ENCODE measurements at places on chromosomes 13 and 19.
A peak's percentile ranks its signal among the peaks of the same experiment; 100 is the strongest.

- peak; percentile 9 for DNase-seq
Measured at GRCh38 chr19:36215276-36216123, 594 bp downstream of the ZNF146 start.

DNA sequence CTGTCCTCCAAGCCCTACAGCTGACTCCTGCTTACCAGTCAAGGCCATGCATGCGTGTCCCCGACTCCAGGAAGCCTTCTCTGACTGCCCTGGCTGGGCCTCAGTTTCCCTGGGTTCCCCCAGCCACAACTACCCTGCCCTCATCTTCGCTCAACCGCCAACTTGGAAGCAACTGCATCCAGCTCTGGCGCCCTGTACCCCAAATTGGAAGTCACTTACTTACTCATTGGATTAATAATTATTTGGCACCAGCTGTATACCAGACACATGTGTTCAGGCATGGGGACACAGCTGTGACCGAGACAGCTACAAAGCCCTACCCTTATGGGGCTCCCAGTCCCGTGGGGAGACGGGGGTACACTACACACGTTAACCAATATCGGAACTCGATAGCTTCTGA is 10.9 kb upstream of the SEMA6B start:
- no peak for DNase-seq

GRCh38 chr19:46839752-46840497 is 10.7 kb downstream of the AP2S1 start:
- no peak for DNase-seq

DNA sequence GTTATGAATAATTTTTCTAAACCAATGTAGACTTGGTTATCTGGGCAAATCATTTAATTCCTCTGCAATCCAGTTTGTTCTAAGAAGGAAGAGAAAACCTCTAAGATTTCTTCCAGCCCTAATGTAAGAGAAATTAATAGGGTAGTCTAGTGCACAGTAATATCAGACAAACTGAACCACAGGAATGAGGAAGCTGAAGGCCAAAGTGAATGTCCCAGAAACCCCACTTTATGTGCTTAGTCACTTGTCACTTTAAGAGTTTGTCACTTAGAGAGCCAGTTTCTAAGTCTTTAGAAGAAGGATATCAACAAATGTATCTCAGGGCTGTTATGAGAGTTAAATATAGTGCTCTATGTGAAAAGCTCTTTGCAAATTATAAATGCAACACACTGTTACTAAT is 750.6 kb downstream of the DIAPH3 start:
- no peak for DNase-seq

DNA sequence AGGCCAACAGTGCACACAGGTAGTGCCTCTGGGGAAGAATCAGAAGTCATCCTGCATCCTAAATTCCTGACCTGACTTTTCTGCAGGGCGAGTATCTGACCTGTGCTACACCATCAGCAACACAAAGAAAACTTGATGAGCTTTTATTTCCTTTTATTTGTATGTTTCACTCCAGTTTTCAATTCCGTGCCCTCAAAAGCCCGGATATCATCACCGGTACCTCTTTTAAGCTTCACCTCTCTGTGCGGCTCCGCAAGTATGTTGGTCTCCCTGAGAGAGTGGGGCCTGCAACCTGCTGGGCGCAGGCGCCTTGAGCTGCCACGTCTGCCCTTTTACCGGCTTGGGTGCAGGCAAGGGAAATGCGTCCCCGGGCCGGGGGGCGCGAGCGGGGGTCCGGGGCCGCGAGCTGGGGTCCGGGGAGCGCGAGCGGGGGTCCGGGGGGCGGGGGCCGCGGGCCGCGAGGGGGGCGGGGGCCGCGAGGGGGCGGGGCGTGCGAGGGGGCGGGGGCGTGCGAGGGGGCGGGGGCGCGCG is 4.3 kb upstream of the DUXA start:
- peak; percentile 51 for DNase-seq

- peak; percentile 68 for DNase-seq
Measured at GRCh38 chr13:109784590-109785140, 1.7 kb downstream of the IRS2 start.

DNA sequence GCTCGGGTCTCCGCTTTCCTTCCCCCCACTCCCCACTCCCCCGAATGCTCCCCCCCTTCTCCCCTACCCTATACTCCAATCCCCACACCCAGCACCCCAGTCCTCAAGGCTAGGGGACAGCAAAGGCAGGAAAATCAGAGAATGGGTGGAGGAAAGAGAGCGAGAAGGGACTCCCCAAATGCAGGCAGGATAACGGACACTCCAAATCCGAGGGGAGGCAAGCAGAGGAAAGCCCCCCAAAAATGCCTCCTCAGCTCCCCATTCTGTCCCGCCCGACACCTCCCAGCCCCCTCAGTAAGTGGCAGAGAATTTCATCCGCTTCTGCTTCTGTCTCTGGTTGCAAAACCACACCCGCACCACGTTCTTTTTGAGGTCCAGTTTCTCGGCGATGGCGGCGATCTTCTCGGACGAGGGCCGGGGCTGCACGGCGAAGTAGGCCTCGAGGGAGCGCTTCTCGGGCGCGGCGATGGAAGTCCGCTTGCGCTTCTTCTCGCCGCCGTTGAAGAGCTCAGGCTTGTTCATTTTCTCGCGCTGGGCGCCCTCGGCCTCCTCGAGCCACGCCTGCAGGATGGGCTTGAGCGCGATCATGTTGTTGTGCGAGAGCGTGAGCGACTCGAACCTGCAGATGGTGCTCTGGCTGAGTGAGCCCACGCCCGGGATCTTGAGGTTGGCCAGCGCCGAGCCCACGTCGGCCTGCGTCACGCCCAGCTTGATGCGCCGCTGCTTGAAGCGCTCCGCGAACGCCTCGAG is 2.1 kb downstream of the POU4F1 start:
- DNase-seq: no peak

- no peak for DNase-seq
Measured at GRCh38 chr13:100958831-100959230, 284.2 kb upstream of the TMTC4 start.

- DNase-seq: no peak
Measured at GRCh38 chr13:38602266-38602665, 84.6 kb upstream of the FREM2 start.

- no peak for DNase-seq
Measured at GRCh38 chr13:112532837-112533745, 54.9 kb downstream of the TUBGCP3 start.

- no peak for DNase-seq
Measured at GRCh38 chr13:75771818-75772217, 135.7 kb downstream of the LMO7 start.

DNA sequence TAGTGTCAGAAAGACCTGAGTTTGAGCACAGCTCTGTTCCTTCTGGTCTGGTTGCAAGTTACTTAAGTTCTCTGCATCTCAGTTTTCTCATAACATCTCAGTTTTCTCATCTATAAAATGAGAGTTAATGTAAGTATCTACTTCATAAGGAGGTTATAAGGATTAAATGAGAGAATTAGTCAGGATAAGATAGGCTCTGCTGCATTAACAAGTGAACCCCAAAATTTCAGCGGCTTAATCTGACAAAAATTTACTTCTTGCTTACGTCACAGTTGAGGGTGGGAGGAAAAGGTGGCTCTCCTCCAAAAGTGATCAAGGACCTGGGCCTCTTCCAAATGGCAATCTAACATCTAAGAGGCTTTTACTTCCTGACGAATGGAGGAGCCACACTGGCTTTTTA is 31.5 kb upstream of the LRCH1 start:
- no peak for DNase-seq

DNA sequence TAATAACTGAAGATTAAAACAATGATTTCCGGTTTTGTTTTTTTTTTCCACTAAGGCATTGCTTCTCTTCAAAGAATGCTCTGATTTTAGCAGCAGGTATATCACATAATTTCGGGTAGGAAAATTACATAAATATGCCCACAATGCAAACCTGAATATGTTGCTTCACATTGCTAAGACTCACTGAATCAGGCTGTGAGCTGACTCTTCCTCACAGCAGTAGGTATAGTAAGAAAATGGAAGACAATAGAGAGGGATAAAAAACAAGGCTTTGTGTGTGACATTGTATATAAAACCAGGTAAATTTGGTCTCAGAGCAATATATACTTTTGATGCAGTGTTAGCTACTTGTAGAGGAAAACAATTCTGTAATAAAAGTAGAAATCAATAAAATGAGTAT is 1355.0 kb downstream of the OLFM4 start:
- no peak for DNase-seq

- no peak for DNase-seq
Measured at GRCh38 chr13:110887597-110888333, 27.1 kb downstream of the ANKRD10 start.

- DNase-seq: no peak
Measured at GRCh38 chr19:988081-988480, 3.9 kb downstream of the WDR18 start.

DNA sequence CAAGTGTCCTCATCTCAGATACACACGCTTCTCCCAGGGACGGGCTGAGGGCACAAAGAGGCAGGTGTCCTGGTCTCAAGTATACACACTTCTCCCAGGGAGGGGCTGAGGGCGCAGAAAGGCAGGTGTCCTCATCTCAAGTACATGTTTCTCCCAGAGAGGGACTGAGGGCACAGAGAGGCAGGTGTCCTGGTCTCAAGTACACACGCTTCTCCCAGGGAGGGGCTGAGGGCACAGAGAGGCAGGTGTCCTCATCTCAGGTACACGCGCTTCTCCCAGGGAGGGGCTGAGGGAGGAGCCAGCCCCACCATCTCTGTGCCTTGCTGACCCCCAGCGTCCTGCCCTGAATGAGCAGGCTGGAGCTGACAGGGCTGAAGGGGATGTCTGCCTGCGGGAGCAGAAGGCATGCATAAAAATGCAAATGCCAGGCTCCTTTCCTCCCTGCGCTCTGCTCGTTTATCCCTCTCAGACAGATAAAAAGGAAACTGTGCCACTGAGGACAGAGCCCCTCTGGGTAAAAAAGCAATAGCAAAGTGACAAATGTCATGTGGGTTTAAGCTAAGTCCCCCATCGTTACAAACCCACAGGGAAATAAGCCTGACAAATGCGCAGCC is 96.1 kb upstream of the UQCRFS1 start:
- DNase-seq: no peak

DNA sequence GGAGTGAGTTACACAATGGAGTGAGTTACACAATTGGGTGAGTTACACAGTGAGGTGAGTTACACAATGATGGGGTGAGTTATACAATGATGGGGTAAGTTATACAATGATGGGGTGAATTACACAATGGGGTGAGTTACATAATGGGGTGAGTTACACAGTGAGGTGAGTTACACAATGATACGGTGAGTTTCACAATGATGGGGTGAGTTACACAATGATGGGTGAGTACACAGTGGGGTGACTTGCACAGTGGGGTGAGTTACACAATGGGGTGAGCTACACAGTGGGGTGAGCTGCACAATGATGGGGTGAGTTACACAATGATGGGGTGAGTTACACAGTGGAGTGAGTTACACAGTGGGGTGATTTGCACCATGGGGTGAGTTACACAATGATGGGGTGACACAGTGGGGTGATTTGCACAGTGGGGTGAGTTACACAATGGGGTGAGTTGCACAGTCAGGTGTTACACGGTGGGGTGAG is 52.5 kb upstream of the GAS6 start:
- DNase-seq: no peak

- DNase-seq: no peak
Measured at GRCh38 chr13:38854226-38854625, 136.4 kb downstream of the STOML3 start.

GRCh38 chr19:8335343-8336071 is 7.6 kb downstream of the KANK3 start:
- DNase-seq: no peak

GRCh38 chr13:30443957-30444404 is 21.7 kb downstream of the UBE2L5 start:
- DNase-seq: no peak

GRCh38 chr19:33302175-33302973 is at the start of gene CEBPA:
CEBPA (minus strand) TSS chr19:33302534; CDS start chr19:33302414, 120 bp downstream.
- DNase-seq: peak; percentile 74

All from SK-N-DZ (cell line).